ENCODE measurements at places on chromosomes 7 and 10. TPM values are rescaled to one million over a fixed set of nuclear protein-coding genes. Genes with fewer than 3 reads are reported as not detected.

The APBB1IP gene
- total RNA-seq = 0.27 TPM

The STX1A gene
- 39.4 TPM for total RNA-seq

The HUS1 gene
- total RNA-seq = 30.0 TPM

DNA sequence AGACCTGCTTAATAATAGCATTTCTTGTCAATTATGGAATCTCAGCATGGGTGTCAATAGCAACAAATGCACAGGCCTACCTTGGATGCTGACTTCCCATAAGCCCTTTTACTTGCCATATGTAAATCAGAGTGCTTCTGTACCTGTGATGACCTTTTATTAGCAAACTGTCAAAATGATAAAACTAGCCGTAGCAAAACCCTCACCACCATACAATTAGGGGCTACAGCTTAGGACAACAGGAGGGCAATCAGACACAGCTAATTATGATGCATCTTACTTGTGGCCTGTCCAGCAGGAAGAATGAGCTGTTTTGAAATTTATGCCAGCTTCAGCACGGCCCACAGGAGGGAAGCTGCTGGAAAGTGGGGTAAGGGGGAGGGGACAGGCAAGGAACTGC, 201.6 kb downstream of the TAX1BP1 start:
- H3K36me3 ChIP-seq = no peaks in the 10 kb centered on the region
- no peak overlapping the region for H3K4me3 ChIP-seq
- H3K27ac ChIP-seq = no peak overlapping the region
- no peak for DNase-seq
- no peaks in the 10 kb centered on the region for H3K27me3 ChIP-seq
- H3K4me1 ChIP-seq = no peaks in the 10 kb centered on the region

The ACTL6B gene
- not detected for total RNA-seq
